ENCODE measurements at places on chromosomes 7 and 10.
A peak's percentile ranks its signal among the peaks of the same experiment; 100 is the strongest.

GRCh38 chr7:145928937-145929336, 187.7 kb upstream of the CNTNAP2 start:
- DNase-seq = peak; percentile 43

- no peak for DNase-seq
Observed at GRCh38 chr10:47252093-47252780, 47.8 kb upstream of the GDF10 start.

DNA sequence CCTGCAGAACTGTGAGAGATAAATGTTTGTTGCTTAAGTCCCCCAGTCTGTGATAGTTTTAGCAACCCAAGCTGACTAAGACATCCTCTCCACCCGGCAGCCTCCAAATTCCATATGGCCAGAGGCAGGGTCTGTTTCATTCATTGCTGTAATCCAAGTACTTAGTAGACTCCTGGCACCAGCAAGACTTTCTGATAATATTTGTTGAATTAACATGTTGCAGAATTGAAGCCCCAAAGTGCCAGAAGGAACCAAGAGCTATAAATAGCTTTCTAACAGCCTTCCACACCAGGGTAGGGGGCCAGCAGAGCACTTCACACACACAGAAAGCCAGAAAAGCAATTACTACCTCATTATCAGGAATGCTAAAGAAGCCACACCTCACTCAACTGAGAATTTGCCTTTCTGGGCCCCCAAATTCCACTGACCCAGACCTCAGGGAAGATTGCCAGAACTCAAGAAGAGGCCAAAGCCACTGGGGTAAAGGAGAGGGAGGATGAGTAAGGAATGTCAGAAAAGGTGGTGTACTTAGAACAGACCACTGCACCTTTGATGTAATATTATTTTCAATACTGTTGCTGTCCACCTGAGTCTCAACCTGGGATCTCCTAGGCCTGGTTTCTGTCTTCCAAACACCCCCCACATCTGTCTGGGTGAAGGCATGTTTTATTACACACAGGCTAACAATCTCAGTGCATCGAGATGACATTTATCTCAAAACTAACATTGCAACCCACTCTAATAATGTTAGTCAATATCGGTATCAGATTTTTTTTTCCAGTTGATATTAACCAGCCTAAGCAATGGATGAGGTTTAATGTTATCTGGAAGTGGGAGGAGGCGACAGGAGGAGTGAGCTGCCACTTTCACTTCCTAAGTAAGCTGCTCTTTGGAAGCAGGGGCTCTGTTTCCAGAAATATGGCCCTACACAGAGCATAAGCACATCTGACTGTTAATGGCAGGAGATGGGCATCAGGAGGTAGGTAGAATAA, 5.5 kb downstream of the NOD1 start:
- DNase-seq = peak; percentile 88

GRCh38 chr7:12137283-12137682, 73.8 kb upstream of the TMEM106B start:
- no peak for DNase-seq

- no peak for DNase-seq
Observed at GRCh38 chr10:16384021-16384420, 52.8 kb upstream of the PTER start.

- no peak for DNase-seq
Observed at GRCh38 chr7:1054438-1054837, 10.1 kb downstream of the GPR146 start.

All from fibroblast of skin of right biceps (primary cell).